ENCODE measurements at places on chromosomes 5 and 9.
A peak's percentile ranks its signal among the peaks of the same experiment; 100 is the strongest.

- DNase-seq, result no peak
Observed at GRCh38 chr5:76207120-76207519, 123.9 kb downstream of the SV2C start.

- DNase-seq, result no peak
Observed at GRCh38 chr9:87698069-87698809, 27.7 kb upstream of the CTSL start.

- DNase-seq, result no peak
Observed at GRCh38 chr9:5089737-5090136, 95.7 kb downstream of the INSL6 start.

DNA sequence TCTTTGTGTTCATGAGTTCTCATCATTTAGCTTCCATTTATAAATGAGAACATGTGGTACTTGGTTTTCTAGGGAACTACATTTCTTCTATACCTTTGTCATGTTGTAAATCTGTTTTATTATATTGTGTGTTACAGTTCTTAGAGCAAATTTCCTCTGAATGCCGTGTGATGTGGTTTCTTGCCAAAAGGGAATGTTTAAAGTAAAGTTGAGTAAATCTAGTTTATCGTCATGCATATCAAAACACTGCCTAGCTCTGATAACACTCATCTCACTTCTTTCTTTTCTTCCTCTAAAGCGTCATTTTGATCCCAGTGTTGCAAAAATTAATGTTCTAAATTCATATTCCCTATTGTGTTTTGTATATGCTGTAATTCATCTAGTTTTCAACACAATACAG is 295.4 kb upstream of the HAPLN1 start:
- DNase-seq, result no peak

- peak; percentile 74 for DNase-seq
Observed at GRCh38 chr9:3906437-3907213, 380.8 kb upstream of the RFX3 start.

DNA sequence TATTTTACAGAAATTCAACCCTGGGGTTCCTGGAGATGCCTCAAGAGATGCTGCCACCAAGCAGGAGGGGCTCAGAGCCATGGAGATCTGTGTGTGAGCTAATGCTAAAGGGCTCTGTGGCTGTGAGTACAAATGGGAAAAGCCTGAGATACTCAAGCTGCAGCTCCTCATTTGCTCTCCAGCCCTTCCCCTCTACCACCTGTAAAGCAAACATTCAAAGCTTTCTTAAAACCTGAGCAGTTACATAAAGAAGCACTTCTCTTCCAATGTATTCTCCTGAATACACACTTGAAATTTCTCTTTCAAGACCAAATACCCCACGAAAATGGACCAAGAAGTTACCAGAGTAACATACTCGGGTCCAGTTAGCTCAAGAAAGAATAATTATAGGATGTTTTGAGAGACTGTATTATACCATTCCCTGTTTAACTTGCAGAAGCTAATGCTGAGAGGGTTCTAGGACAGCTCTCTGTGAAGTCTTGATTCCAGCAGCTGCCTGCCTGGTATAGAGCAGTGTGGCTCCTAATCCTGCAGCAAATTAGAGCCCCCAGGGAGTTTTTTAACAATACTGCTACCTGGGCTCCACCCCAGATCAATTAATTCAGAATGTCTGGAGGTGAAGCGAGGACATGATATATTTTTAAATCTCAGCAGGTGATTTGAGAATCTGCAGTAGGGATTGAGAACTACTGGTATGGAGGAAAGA is 21.1 kb downstream of the RGS7BP start:
- no peak for DNase-seq

DNA sequence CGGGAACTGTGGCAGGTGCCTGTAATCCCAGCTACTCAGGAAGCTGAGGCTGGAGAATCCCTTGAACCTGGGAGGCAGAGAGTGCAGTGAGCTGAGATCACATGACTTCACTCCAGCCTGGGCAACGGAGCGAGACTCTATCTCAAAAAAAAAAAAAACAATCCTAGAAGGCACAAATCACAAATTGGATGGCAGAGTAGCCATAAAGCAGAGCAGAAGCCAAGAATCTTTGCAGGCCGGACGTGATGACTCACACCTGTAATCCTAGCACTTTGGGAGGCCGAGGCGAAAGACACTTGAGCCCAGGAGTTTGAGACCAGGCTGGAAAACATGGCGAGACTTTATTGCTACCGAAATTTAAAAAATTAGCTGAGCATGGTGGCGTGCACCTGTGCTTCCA is 9.2 kb upstream of the FUBP3 start:
- DNase-seq, result peak; percentile 74

All from urothelium cell line (cell line).